ENCODE measurements at places on chromosomes 4 and X.
A peak's percentile ranks its signal among the peaks of the same experiment; 100 is the strongest.

DNA sequence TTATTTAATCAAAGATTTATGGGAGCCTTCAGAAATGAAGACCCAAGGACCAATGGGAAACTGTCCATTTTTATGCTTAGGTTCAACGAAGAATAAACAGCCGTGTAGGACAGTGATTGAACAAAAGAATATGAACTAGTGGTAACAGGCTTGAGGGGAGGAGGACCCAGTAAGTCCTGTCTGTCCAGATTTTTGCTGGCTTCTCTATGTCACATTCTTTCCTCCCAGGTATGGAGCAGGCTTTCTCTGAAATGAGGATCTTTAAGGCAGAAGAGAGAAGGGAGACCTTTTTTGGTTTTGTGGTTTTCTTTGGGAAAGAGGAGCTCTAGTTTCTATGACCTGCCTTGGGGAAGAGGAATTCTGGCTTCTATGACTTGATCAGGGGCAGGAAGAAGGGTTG is 74.1 kb downstream of the BANK1 start:
- no peak for DNase-seq

DNA sequence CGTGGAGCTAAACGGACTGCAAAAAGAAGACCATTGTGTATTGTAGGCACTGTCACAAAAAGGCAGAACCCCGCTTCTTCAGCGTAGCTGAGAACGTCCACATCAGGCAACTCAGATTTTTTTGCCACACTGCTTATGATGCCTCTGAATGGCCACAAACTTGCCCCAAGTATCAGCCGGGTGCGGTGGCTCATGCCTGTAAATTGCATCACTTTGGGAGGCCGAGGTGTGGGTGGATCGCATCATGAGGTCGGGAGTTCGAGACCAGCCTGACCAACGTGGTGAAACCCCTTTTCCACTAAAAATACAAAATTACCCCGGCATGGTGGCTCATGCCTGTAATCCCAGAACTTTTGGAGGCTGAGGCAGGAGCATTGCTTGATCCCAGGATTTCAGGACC is 14.9 kb upstream of the IL3RA start:
- DNase-seq = no peak

DNA sequence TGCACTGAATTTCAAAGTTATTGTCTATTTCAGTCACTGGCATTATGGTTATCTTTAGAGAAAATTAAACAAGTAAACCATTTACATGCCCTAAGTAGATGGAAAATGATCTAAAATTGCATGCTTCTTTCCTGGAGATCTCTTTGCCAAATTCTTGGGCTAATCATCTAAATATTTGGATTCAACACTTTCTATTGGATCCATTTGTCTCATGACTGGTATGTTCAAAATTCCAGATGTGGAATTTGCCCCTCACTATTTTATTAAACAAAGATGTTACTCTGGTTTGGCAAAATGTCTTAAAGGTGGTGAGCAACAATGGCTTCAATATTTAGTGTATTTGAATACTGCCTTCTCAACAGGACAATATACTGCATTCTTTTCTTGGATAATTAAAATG is 147.5 kb upstream of the CASK start:
- DNase-seq = no peak

- DNase-seq = peak; percentile 38
Measured at GRCh38 chrX:124378643-124379042, 32.3 kb downstream of the SH2D1A start.

- peak; percentile 57 for DNase-seq
Measured at GRCh38 chr4:176782794-176783193, 9.9 kb downstream of the VEGFC start.

GRCh38 chr4:56698329-56698728 is 17.2 kb upstream of the HOPX start:
- peak; percentile 51 for DNase-seq

- peak; percentile 74 for DNase-seq
Measured at GRCh38 chr4:19850909-19851308, 400.8 kb upstream of the SLIT2 start.

- no peak for DNase-seq
Measured at GRCh38 chrX:34401411-34401810, 255.7 kb downstream of the TMEM47 start.

- no peak for DNase-seq
Measured at GRCh38 chr4:138162259-138162658, 79.9 kb downstream of the SLC7A11 start.

- DNase-seq = no peak
Measured at GRCh38 chr4:1109898-1110506, 3.4 kb downstream of the RNF212 start.

- DNase-seq = no peak
Measured at GRCh38 chr4:180898305-180898704, 1344.9 kb upstream of the TENM3 start.

GRCh38 chrX:94977562-94977961 is 1303.6 kb downstream of the FAM133A start:
- no peak for DNase-seq

DNA sequence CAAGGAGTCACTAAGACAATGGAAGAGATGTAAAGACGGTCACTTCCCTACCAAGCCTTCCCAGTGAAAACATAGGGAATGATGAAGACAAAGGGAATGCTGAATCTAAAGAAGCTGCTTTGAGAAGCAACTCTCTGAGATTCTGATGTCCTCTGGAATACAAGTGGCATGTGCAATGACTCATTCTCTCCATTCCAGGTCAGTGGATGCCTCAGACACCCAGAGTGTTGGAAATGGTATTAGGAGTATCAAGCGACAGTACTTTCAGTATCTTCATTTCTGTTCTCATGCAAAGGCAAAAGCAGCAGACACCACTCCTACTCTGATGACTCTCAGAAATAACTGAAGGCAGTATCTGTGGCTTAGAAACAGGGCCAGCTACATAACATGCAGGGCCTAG is 102.6 kb downstream of the FSTL5 start:
- DNase-seq = peak; percentile 59

- no peak for DNase-seq
Measured at GRCh38 chr4:28886934-28887333, 1833.2 kb upstream of the PCDH7 start.

- DNase-seq = no peak
Measured at GRCh38 chr4:89914609-89915550, 20.2 kb downstream of the MMRN1 start.

DNA sequence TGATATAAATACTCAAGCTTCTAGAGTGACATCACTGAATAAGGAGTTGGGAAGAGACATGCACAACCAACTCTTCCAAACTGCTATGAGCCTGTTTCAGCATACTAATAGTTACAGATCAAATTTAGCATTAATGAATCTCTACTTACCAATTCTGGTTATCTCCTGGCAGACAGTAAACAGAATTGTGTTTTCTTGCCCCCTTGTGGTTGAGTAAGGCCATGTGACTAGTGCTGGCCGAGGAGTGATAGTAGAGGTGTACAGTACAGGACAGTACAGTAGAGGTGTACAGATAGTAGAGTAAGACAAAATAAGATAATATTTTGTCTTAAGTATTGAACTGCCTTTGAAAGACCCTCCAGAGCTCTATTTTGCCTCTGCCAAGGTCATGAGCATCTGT is 681.4 kb downstream of the GABRG1 start:
- DNase-seq = no peak

DNA sequence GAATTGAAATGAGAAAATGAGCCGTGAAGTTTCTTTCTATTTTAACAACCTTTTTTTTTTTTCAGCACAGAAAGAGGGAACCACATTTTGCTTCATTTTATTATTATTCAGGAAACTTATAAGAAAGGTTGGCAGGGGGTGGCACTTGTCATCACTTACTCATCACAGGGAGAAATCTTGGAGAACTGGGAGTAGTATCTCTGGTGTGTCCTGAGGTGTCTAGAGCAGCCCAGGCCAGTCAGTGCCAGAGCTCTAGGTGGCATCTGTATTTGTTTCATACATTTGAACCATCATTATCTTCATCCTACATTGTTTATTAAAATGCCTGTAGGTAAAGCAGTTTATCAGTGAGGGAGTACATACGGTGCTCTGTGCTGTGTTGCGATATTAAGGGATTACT is 43.8 kb upstream of the ARHGAP24 start:
- DNase-seq = no peak

DNA sequence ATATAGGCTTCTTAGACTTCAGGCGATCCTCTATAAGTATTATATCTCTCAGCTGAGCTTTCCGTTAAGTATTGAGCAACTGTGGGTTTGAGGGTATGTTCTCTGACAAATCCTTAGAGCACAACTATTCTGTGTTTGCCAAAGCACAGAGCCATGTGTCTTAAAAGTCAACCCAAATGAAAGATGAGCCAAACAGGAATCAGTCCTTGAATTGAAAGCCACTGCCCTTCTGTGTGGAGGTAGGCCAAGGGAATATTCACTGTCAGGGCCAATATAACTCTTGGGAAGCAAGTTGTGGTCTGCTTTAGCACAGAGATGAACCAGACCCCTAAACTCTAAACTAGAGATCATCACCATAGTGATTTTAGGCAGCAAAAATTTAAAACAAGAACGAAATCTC is 164.0 kb downstream of the STAG2 start:
- no peak for DNase-seq

DNA sequence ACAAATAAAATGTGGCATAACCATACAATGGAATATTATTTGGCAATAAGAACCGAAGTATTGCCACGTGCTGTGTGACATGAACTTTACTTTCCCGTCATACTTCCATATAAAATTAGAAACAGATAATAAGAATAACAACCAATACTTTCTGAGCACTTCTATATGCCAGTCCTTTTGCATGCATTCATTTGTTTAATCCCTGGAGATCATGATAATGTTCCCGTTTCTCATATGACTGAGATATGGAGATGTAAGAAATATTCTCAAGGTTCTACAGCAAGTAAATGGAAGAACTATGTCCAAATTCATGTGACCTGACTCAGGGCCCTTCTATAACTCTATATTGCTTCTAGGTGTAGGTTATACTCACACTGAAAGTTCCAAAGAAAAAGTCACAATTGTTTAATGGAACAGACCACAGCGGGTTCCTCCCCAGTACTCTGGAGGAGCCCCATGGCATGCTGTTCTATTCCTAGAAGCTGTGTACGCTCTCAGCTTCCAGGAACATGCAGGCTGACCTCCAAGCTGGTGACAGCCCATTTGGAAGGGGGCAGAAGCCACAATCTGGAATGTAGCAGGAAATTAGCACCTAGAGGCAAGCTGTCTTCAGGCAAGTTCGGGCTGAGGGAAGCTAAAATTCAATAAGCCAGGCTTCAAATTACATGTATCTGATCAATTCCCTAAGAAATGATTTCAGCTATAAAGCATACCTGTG is 31.5 kb downstream of the QDPR start:
- no peak for DNase-seq

DNA sequence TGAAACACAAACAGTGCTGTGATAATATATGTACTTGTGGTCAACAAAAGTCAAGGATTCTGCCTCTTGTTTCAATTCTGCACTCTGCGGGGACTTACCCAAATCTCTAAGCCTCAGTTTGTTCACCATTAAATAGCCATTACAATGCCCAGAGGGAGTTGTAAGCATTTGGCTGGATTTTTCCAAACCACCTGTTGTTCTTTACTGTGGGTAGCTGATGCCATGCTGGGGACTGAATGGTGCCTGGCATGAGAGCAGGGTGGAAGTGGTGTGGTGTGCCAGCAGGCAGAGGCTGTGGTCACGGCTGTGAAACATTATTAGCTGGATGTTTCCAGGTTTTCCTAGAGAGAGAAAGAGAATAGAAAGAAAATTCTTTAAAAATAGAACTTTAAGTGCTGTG is 60.7 kb upstream of the PAK3 start:
- no peak for DNase-seq

- peak; percentile 80 for DNase-seq
Measured at GRCh38 chr4:138235419-138235952, 6.7 kb downstream of the SLC7A11 start.

GRCh38 chr4:160795216-160795615 is 1368.6 kb downstream of the FSTL5 start:
- DNase-seq = peak; percentile 30

DNA sequence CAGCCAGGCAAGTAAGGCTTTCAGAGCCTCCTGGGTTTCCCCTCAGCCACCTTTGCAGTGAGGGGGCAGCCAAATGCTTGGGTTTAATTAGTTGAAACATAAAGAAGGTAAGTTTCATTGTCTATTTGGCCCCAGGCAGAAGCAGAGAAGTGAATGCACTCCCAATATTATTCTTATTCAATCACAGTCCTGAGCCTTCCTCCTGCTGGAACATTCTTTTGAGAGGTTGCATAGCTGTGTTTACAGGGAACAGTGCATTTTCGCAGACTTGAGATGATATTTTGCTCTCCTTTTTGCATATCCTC is 13.9 kb downstream of the SLC2A9 start:
- DNase-seq = no peak

DNA sequence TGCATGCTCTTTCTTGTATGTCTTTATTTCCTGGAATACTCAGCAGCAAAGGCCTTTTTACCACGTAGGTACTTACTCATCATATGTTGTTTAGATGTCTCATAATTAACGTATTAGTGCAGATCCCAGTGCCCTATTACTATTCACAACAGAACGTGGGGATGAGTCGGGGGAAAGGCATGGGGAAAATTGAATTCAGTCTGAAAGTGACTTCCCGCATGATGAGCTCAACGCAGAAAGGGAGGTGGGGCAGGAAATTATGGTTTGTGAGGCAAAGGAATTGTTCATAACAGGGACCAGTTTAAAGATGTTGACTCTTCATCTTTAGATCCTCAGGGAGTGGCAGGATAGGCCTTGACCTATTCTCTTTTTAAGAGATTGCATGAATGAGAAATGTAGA is 2.0 kb upstream of the TMPRSS11D start:
- DNase-seq = peak; percentile 95

DNA sequence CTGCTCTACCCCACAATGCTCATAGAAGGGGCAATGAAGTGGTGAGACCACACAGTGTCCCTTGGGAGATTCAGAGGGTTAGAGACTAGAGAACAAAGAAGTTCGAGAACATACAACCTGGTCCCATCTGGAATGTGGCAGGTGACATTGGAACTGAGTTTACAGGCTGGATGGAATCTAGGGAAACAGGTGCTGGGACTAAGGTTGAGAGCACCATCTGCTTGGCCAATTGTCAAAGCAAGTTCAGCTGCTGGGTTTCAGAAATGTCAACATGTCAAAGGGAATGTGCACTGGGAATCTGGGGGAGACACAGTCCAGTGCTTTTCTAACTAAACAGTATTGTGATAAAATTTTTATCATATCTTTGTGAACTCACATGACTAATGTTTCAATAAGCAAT is 15.9 kb upstream of the FAM13A start:
- no peak for DNase-seq

DNA sequence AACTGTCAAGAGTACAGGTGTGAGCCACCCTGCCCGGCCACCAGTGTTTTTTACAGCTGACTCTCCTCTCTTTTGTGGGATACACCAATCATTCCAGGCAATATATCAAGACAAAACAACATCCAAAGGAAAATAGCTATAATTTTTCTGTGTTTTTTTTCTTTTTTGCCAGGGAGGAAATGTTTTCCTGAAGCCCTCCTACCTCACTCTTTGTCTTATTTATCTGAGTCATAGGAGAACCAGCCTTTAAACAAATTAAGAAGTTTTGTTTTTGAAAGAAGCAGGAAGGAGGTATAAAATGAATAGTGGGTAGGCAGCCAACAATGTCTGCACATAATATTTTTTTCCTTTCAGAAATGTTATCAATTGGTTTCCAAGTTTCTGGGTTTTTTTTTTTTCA is 493.9 kb downstream of the CCSER1 start:
- DNase-seq = no peak

Data from fibroblast of skin of abdomen (primary cell).